SHP77 treated with DMSO at 0.1 percent for 48 hours (cell line): ENCODE measurements at places on chromosomes 11 and 22.

- DNase-seq, result no peak
Measured at GRCh38 chr22:40890881-40891280, 29.0 kb upstream of the DNAJB7 start.

GRCh38 chr11:93757924-93758865, 16.7 kb downstream of the C11orf54 start:
- DNase-seq, result no peak

GRCh38 chr22:46640293-46641055, 20.3 kb downstream of the GRAMD4 start:
- no peak for DNase-seq

DNA sequence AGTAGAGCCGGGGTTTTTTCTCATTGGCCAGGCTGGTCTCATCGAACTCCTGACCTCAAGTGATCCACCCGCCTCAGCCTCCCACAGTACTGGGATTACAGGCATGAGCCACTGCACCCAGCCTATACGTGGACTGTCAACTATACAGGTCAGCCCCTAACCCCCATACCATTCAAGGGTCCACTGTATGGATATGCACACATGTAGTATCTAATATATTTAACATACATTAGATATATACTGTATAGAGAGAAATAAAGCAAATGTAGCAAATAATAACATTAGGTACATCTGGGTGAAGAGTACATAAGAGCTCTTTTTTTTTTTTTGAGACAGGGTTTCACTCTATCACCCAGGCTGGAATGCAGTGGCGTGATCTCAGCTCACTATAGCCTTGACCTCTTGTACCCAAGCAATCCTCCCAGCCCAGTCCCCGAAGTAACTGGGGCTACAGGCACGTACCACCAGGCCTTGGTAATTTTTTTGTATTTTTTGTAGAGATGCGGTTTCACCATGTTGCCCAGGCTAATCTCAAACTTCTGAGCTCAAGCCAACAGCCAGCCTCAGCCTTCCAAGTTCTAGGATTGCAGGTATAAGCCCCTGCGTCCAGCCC, 1.5 kb upstream of the ATP5MGL start:
- DNase-seq, result no peak

- no peak for DNase-seq
Measured at GRCh38 chr22:20664594-20664959, 109.3 kb upstream of the SERPIND1 start.

DNA sequence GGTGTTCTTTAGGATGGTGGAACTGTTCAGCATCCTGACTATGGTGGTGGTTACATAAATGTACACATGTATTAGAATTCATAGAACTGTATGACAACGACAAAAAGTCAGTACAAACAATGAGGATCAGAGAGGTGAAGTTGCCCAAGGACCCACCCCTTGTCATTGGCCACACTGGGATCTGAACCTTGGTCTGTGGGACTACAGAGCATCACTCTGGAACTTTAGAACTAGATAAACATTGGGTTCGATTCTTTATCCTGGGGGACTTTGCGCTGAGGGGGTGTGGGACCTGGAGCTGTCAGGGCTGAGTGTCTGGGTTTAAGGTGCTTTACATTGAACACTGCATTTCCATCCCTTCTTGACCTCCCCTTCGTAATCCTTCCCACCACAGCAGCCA, 12.8 kb upstream of the EXT2 start:
- no peak for DNase-seq

DNA sequence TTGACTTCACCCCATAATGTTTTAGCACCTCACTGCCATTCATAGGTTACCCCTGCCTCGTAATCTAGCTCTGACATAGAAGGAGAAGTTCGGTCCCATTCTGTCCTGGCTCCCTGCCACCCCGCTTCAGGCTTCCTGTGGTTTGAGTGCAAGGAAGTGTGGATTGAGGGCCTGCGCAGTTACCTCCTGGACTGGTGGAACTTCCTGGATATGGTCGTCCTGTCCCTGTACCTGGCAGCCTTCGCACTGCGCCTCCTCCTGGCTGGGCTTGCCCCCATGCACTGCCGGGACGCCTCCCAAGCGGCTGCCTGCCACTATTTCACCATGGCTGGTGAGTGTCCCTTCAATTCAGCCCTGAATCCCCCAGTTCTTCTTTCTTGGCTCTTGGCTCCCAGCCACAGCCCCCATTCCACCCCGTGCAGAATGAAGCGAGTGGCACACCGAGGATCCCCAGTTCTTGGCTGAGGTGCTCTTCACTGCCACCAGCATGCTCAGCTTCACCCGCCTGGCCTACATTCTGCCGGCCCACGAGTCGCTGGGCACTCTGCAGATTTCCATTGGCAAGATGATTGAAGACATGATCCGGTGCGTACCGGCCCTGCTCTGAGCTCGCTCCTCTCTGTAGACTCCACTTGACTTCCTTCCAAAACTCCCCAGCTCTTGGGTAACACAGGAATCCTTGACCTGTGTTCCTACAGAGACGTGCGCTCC, 15.4 kb downstream of the ART5 start:
- no peak for DNase-seq

DNA sequence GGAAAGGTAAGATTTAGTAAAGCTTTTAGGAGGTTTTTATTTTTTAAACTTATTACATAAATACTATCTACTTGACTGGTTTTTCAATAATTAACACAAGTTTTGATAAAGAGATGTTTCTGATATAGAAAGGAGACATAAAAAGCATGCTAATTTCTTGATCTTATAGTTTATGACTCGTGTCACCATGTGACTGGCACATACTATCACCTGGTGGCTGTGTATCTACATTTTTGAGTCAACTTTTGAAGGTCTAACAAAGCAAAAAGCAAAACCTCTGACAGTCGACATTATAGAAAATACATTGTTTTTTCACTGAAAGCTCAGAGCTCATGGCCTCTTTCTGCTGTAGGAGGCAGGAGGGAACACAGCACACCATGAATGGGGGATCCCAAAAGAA, 810 bp downstream of the ACRV1 start:
- no peak for DNase-seq

DNA sequence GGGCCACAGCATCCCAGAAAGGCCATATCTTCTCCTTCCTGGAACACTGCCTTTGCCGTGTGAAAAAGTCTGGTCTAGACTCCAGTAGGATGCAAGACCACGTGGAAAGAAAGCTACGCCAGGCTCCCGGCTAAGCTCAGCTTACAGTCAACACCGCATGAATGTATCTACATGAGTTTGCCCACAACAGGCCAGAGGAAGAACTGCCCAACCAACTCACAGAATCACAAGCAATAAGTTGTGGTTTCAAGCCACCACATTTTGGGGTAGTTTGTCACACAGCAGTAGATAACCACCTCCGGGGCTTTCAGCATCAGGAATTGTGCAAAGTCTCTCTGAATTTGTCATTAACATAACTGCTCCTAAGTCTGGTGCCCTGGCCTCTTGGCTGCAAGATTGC, 27.3 kb downstream of the HSPA8 start:
- DNase-seq, result no peak

DNA sequence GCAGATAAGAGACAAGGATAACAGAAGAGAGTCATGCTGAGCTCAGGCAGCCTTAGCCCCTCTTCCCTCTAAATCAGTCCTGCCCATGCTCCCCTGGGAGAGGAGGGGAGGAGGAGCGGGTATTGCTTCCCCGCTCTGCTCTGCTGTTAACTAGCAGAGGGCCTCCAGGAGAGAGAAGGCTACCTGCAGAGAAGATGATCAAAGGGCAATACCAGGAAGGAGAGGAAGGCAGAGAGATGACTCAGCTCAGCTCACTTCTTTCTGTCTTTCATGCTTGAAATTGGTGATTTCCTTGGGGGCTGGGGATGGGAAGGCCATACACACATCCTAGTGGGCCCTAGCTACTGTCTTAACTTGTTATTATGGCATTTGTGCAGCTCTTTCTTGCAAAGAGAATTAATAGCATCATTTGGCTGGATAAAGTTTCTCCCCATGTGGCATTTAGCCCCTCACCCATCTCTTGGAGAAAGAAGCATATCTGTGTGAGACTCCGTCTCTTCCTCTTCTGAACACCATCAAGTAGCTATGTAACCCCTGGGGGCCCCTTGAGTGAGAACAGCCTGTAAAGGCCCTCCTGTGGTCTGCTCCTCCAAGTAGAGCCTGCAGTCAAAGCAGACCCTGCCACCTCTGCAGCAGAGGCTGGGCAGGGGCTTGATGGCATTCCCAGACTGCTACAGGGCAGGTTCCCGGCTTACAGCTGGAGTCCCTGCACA, 33.4 kb upstream of the AMOTL1 start:
- DNase-seq, result no peak

- no peak for DNase-seq
Measured at GRCh38 chr11:7261578-7261977, 9.9 kb downstream of the SYT9 start.

DNA sequence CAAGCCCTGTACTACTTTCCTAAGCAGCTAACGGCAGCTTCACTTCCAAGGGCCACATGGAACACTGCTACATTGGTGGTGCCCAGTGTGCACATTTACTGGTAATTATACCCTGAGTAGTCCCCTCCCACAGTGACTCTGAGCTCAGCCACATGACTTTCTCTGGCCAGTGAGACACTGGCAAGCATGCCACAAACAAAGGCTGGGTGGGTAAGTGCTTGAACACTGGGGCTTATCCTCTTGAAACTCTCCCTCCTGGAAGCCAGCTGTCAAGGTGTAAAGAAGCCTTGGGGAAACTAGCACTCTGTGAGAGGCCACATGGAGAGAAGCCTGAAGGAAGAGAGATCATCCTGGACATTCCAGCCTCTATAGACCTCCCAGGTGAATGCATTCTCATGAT, 54.4 kb upstream of the DRD2 start:
- no peak for DNase-seq

GRCh38 chr11:59719556-59719955, 5.9 kb upstream of the OR10V1 start:
- DNase-seq, result no peak

GRCh38 chr22:42951093-42951710, 63.7 kb downstream of the PACSIN2 start:
- DNase-seq, result no peak

GRCh38 chr11:38990139-38990538, 2392.1 kb upstream of the RAG2 start:
- no peak for DNase-seq

DNA sequence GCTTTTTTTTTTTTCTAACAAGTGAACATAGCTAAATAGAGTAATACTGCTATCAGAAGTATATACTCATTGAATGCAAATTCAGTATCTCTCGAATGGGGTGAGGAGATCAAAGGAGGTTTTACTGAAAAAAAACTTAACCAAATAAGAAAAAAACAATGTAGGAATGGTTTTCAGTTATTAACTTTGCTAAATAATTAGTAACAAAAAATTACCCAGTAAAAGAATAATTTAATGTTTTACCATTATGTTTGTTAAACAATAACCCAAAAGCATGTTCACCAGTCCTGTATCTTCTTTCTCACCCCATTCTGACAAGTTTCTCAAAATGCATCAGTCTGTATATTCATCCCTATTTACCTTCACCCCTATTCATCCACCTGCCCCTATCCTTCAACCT, 22.6 kb upstream of the CTSC start:
- DNase-seq, result no peak

DNA sequence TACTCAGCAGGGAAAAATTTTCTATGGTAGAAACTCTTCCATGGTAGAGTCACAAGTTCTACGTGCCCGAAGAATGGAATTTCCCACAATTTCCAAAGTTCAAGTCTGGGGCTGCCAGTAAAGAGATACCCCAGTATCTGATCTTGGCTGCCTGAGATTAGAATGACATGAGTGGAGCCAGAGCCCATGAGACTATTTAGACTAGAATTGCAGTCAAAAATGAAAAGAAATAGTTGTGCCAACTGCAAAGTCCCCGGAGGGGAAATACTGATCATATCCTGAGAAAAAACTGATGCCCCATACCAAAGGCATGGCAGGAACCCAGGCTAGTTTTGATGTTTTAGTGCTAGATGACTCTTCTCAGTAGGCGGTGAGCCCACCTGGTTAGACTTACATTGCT, 11.2 kb downstream of the MAJIN start:
- DNase-seq, result no peak

DNA sequence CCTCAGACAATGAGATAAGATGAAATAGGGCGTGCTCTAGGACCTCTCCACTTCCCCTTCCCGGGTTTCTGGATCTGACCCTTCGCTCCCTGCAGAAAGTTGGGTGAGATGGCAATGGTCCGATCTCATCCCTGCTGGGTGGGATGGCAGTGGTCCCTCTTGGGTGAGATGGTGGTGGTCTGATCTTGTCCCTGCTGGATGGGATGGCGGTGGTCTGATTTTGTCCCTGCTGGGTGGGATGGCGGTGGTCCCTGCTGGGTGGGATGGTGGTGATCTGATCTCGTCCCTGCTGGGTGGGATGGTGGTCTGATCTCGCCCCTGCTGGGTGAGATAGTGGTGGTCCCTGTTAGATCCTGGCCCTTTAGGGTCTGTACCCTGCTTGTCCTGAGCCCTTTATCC, 21.3 kb downstream of the ST14 start:
- no peak for DNase-seq

DNA sequence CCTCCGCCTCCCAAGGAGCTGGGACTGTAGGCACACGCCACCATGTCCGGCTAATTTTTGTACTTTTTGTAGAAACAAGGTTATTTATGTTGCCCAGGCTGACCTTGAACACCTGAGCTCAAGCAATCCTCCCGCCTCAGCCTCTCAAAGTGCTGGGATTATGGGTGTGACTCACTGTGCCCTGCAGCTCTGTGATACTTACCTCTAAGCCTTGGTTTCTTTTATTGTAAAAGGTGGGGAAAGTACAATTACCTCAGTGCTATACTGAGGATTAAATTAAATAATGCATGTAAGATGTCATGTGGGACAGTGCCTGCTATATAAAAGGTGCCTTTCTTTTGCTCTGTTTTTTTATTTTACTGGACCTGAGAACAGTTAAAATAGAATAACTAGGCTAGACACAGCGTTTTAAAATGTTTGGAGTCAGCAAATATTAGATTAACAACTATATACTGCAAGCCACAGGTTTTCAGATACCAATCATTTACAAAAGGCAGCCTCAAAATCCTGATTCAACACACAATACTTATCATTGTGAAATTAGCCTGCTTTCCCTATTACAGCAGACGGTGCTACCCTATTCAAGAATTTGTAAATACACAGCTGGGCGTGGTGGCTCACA, 30.0 kb downstream of the PRR14L start:
- no peak for DNase-seq

GRCh38 chr22:37126383-37126782, 16.9 kb upstream of the TMPRSS6 start:
- DNase-seq, result no peak

DNA sequence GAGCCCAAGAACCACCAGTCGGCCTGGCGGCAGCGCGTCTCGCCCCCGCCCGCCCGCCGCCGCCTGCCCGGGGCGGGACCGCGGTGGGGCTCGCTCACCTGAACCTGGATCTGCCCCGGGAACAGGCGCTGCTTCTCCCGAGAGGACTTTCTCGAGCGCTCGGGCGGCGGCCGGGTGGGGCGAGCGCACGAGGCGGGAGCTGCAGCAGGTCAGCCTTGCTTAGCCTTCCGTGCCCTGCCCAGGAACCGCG, 133 bp downstream of the MYH9 start:
- no peak for DNase-seq

DNA sequence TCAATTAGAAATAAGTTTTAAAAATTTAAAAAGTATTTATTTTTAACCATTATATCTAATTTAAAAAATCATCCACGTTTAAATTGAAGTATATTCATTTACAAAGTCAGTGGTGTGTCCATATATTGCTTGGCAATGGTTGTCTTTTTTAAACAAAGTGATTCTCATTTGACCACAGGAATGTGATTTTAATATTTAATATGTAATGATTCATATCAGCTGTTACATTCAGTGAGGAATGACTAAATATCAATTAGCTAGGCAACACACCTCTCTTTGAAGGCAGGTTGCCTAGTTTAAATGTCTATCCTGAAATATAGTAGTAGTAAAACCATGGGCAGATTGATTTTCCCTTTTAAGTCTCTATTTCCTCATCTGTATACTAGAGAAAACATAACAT, 392.2 kb upstream of the CCDC179 start:
- no peak for DNase-seq
